ENCODE measurements at places on chromosomes 5 and 9.

DNA sequence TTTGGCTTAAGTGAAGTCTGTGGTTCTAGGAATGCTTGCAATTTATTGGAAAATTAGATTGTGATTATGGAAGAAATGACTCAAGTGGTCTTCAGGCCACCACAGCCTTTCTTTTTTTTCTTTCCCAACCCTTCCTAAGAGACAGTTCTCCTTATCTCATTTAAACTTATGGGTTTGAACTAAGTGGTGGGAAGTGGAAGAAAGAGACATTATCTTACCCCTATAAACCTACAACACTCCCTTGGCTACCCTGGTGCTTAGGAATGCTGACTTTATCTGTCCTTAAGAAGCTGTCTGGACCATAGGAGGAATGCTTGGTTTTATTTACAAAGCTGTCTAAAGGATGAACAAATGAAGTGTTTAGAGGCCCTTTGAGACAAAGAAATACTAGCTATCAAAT, 5.1 kb upstream of the ERAP1 start:
- no peak for DNase-seq

GRCh38 chr9:83188277-83188676, 125.3 kb upstream of the RASEF start:
- no peak for DNase-seq

DNA sequence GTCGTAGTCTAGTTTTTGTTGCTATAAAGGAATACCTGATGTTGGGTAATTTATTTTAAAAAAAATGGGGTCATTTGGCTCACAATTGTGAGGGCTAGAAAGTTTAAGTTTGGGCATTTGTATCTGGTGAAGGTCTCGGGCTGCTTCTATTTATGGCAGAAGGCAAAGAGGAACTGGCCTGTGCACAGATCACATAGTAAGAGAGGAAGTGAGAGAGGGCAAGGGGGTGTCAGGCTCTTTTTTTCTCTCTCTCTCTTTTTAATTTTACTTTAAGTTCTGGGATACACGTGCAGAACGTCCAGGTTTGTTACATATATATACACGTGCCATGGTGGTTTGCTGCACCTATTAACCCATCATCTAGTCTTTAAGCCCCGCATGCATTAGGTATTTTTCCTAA, 453.3 kb downstream of the DIRAS2 start:
- DNase-seq: no peak

DNA sequence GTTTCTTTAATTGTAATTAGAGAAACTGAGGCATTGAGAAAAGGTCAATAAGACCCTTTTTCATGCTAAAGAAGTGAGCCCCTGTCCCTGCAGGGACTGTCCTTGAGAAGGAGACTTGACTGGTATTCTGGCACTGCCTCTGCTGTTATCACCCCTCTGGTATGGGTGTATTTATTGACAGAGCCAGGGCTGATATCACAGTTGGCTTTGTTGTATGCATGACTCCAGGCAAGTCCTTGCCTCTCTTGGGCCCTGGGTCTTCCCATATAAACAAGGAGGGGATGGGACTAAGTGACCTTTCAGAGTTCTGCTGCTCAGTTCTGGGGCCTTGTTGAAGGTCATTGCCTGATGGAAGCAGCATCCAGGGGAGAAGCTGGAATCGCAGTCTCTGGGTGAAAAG, 71.8 kb upstream of the PPARGC1B start:
- no peak for DNase-seq

- no peak for DNase-seq
Observed at GRCh38 chr5:97297063-97297703, 114.1 kb upstream of the RIOK2 start.

- DNase-seq: no peak
Observed at GRCh38 chr5:2699231-2699630, 52.2 kb downstream of the IRX2 start.

- DNase-seq: no peak
Observed at GRCh38 chr9:34334337-34334824, 5.0 kb downstream of the NUDT2 start.

GRCh38 chr5:177426566-177427210, at the start of gene GRK6:
GRK6 (plus strand) TSS chr5:177426676; CDS start chr5:177426846, 170 bp downstream.
- peak; percentile 57 for DNase-seq

DNA sequence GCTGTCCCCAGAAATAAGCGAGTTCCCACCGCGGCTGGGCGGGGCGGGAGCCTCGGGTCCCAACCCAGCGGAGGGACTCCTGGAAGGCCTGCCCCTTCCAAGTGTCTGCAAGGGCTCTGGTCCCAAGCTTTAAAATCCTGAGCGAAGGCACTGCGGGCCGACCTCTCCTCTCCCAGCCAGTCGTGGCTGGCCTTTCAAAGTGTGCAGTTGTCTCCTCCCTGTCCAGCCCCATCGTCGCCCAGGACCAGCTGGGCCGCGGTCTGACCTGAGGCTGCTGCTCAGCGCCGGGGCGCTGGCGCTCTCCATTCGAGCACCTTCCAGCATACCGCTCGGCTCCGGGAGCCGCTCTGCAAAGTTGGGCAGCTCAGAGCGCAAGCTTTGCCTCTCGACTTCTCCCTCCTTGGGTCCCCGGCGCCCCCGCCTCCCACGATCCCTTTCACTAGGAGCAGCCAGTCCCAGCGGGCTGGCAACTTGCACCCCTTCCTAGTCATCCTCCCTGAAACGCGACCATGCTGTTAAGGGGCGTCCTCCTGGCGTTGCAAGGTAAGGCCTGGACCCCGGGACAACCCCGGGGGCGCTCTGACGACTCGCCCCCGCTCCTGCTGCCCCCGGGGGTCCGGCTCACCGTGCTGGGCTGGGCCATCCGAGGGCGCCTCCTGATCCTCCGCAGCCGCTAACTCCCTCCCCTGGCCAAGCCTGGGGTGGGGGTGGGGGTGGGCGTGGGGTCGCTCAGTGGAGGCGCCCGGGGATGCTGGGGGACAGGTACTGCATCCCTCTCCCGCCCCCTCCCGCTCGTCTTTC, at the start of gene MAMDC2:
Gene MAMDC2, plus strand, starts transcription at position 160 of the 801 bp plus-strand sequence. Its CDS starts 350 bp downstream, at position 510.
- no peak for DNase-seq

- DNase-seq: no peak
Observed at GRCh38 chr5:3043600-3043999, 292.1 kb upstream of the IRX2 start.

GRCh38 chr9:21528123-21528808, 46.2 kb upstream of the IFNE start:
- DNase-seq: no peak

GRCh38 chr9:72533322-72533721, 11.9 kb downstream of the TMC1 start:
- DNase-seq: no peak

DNA sequence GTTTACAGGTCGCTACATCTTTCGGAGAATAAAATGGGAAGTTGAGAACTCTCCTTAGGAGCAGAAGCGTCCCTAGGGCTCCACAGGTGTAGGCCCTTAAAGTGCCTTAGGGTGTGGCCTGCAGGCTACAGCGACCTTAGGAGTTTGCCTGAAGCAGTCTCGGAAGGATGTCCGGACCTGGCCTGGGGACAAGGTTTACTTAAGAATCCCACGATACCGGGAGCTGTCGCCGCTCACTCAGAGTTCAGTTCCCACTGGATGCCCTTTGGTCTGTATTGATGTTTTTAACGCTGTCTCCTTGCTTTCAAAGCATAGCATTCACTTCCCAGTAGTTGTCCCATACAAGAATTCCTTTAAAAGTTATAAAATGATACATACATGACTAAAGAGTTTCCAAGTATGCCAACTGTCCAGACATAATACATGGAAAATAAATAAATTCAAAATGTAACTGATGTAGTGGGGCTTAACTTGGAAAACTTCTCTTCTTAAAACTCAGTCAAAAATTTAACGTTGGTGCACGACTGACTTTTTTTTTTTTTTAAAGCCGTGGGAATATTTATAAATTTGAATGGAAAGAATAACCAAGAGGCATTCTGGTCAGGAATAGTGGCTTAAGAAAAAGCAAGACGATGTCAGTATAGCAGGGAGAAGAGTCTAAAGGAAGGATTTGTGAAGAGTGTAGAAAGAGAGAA, 848 bp downstream of the RAD50 start:
- DNase-seq: no peak

GRCh38 chr5:88787856-88788255, 95.1 kb downstream of the MEF2C start:
- DNase-seq: no peak

- DNase-seq: no peak
Observed at GRCh38 chr5:169289520-169289919, 11.4 kb downstream of the SLIT3 start.

DNA sequence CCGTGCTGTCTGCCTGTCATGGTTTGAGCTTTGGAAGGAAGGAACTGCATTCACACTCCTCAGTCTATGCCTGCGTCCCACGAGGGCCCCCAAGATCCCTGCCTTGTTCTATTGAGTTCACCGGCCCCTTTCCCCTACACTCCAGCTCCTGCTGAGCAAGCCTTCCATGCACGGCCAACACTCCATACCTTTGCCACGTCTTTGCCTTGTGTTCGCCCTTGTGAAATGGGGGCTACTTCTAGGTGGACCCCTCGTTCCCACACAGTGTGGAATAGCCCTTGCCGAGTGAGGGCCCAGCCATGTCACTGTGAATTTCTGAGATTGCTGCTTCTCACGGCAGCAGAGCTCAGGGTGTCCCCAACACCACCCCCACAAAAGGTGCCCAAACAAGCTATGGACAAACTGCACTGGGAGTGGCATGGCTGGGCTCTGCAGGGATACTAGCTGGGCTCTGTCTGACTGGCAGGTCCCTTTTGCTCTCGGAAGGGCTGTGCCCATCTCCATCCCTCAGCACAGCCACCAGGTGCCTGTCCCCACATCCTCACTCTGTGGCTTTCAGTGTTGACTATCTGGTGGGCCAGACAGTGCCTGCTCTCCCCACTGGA, 67.9 kb upstream of the ADAMTS2 start:
- no peak for DNase-seq

- DNase-seq: no peak
Observed at GRCh38 chr9:99513441-99514112, 291.5 kb downstream of the SEC61B start.

DNA sequence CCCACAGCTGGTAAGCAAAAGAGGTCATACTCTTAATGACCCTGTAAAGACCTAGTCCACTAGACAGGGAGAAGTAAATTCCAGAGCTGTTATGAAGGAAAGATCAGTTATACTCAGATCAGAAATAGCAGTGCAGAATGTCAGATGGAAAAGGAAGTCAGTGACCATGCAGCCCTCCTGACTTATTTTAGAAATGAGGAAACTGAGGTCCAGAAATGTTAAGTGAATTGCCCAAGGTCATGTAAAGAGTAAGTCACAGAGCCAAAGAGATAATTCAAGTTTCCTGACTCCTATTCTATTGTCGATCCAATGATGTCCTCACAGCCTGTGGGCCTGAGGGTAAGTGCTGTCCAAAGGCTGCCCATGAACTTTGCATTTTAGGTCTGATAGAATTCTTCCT, 214.9 kb upstream of the IL12B start:
- DNase-seq: no peak

DNA sequence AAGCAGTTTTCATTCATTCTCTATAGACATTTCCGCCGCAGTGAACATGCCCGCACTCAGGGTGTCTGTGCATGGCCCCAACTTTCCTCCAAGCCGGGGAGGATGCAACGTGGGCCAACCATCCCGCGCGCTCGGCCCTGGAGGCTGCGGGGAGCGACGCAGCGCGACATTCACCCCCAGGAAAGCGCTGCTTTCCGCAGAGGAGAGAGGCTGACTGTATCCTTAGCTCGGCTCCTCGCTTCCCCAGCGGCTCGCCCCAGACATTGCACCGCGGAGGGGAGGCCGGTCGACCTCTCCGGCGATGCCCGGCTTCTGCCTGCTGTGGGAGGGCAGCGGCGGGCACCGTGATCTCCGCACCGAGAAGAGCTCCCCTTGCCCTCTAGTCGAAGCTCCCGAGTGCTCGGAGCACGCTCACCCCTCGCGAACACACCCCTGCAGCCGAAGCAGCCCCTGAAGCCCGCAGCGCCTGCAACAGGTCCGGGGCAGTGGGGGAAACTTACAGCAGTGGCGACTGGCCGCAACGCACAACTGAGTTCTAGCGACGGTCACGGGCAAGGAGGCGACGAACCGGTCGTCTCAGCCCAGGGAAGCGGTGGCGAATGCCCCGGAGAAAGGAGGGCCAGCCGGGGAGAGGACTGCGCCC, 600 bp downstream of the ENC1 start:
- no peak for DNase-seq

DNA sequence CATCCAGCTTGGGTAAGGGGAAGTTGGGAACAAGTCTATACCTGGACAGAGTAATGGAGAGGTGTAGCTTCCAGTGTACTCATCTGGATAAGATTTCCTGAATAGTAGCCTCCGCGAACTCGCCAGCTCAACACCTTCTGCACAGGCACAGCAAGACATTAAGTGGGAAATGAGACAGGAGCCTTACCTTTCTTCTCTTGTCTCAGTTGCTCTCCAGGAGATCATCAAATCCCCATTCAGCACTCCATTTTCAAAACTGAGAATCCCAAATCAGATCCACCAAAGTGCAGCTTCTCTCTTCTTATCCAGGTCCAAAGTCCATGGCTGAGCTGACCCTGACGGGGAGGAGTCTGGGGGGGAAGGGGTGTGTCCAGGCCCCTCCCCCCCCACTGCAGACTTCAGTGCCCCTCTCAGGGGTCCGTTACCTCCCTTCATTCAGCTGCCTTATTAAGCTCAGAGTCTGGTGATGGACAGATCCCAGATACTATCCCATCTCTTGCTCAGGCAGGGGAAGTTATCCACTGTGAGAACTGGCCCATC, 5.9 kb upstream of the MGAT1 start:
- DNase-seq: no peak

DNA sequence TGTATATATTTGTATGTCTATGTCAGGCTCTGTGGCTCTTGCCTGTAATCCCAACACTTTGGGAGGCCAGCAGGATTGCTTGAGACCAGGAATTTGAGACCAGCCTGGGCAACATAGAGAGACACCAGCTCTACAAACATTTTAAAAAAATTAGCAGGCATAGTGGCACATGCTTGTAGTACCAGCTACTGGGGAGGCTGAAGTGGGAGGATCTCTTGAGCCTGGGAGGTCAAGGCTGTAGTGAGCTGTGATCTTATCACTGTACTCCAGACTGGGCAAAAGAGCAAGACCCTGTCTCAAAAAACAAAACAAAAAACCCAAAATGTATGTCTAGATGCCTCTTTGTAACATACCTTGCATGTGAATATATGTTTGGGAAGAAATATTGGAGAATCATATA, 15.8 kb downstream of the ARRDC3 start:
- no peak for DNase-seq

DNA sequence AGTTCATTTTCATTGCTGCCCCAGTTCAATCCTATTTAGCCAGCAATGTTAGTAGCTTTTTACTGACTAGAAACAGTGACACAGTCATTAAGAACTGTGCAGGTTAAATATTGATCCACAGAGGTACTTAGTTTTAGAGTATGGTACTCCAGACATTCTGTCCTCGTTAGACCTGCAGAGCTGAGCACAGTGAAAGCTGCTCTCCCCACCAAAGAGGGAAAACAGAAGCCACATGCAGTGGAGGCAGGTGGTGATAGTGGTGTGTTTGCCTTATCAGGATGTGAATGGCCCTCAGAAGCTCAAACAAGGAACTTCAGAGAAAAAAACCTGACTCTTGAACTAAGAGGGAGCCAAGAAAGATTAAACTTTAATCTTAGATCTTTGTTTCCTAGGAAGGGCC, 75.5 kb downstream of the UNC13B start:
- no peak for DNase-seq

- no peak for DNase-seq
Observed at GRCh38 chr5:143402017-143402552, 1.4 kb downstream of the NR3C1 start.

- no peak for DNase-seq
Observed at GRCh38 chr9:84667571-84668195, 1.8 kb upstream of the NTRK2 start.

All from T follicular helper cell (primary cell).